ENCODE measurements at places on chromosomes 2 and 18.

DNA sequence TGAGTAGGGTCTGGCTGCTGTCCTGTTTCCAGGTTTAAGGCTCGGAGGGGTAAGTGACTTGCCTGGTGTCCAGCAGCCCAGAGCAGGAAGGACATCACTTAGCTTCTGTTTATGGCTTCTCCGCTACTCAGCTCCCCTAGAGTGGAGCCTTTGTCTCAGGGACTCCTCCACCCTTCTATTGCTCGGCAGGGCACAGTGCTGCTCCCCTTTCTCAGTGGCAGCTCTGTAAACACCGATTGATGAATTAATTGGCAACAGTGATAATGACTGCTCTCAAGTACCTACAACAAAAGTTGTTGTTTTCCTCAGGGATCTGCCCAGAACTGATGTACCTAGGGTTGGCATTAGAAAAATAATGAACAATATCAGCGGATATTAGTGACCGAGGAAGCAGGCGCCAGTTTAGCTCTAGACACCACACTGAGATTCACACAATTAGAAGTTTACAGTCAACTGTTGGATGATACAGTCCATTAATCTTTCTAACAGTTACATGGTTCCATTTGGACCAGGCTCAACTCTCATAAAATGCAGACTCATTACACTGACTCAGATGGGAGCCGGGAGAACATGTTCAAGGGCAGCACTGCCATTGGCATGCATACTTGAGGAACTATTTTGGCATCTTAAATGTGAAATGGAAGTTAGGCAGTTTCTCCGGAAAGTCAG, 265.7 kb downstream of the MTX2 start:
- no peak overlapping the region for H3K27ac ChIP-seq
- H3K4me3 ChIP-seq: no peak overlapping the region
- DNase-seq: no peak
- H3K36me3 ChIP-seq: no peaks in the 10 kb centered on the region
- no peaks in the 10 kb centered on the region for H3K4me1 ChIP-seq

- H3K36me3 ChIP-seq: no peaks in the 10 kb centered on the region
- no peaks in the 10 kb centered on the region for H3K4me1 ChIP-seq
- no peak overlapping the region for H3K4me3 ChIP-seq
- no peak overlapping the region for H3K27ac ChIP-seq
- H3K27me3 ChIP-seq: no peaks in the 10 kb centered on the region
These were observed 25.9 kb upstream of the YES1 start for GRCh38 chr18:837922-838321.

GRCh38 chr2:182321096-182321495, 105.7 kb downstream of the PDE1A start:
- no peaks in the 10 kb centered on the region for H3K27me3 ChIP-seq
- no peak overlapping the region for H3K27ac ChIP-seq
- H3K4me3 ChIP-seq: no peak overlapping the region
- H3K36me3 ChIP-seq: no peaks in the 10 kb centered on the region
- H3K4me1 ChIP-seq: no peaks in the 10 kb centered on the region

DNA sequence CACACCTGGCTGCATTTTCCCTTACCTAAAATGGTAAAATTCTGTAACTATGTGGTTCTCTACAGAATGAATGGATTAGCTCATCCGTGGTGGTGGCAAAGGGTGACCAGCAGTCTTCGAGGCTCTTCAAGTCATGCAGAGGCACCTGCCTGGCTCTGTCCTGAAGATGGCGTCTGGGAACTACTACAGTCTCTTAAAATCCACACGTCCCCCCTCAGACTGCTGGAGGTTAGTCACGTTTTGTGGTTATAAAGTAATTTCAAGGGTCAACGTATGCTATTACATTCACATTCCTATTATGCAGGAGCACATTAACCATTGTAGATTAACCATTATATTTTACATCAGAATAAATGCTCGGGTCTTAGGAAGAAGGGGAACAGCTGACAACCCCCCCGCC, 616.7 kb downstream of the GALR1 start:
- no peak for DNase-seq
- no peaks in the 10 kb centered on the region for H3K27me3 ChIP-seq
- no peaks in the 10 kb centered on the region for H3K4me1 ChIP-seq

DNA sequence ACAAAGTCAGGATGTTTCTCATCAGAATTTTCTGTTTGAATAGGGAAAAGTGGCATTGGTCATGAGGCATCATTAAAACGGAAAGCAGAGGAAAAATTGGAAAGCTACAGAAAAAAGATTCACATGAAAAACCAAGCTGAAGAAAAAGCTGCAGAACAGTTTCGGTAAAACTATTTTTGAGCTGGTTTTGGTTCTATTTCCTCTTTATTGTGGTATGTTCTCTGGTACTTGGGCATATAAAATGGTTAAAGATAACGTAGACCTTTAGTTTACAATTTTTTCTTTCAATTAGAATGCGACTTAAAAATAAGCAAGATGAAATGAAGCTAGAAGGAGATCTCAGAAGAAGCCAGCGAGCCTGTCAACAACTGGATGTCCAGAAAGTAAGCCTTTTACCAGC, 7.6 kb downstream of the GPATCH11 start:
- no peak overlapping the region for H3K27ac ChIP-seq
- H3K27me3 ChIP-seq: no peaks in the 10 kb centered on the region
- DNase-seq: no peak
- no peaks in the 10 kb centered on the region for H3K4me1 ChIP-seq

- H3K4me1 ChIP-seq: peaks cover 5% of the 10 kb centered on the region
- H3K4me3 ChIP-seq: no peak overlapping the region
- no peaks in the 10 kb centered on the region for H3K36me3 ChIP-seq
- no peak overlapping the region for H3K27ac ChIP-seq
These were observed 26.2 kb downstream of the ATAD2B start for GRCh38 chr2:23900541-23901322.

- H3K4me1 ChIP-seq: no peaks in the 10 kb centered on the region
- H3K27me3 ChIP-seq: no peaks in the 10 kb centered on the region
- no peak for DNase-seq
These were observed 96.2 kb downstream of the NYAP2 start for GRCh38 chr2:225495706-225496105.
